ENCODE measurements at places on chromosomes 3 and 15.
A peak's percentile ranks its signal among the peaks of the same experiment; 100 is the strongest.

DNA sequence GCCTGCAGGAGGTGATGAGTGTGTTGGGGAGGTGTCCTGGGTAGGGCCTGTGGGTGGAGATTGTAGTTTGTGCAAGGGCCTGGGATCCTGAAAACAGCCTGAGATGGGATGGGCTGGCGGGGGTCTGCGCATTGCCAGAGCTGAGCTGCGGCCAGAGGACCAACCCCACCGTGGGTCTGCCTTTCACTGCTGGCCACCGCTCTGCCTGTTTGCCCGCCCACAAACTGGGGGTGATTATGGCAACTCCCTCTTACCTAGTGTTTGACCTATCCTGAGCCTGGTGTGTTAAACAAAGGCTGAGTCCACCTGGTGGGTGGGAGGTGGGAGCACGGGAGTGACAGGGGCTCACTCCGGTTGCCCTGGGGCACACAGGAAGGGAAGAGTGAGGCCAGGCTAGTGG lies 9.8 kb downstream of the ABTB1 start:
- DNase-seq: no peak

DNA sequence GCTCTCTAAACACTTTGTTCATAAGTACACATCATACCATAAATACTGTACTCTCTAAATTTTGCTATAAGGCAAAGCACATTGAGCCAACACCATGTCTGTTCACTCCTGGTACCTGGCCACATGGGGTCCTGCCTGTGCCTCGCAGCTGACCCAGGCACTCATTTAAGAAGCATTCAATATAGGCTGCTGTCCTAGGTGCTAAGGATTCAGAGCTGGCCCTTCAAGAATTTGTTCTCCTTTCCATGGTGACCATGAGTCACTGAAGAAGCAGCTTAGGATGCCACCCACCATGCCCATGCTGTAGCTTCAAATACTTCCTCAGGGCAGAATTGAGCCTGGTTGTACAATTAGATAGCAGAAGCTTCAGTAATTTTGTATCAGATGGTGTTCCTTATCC lies 119.2 kb upstream of the ZBED2 start:
- no peak for DNase-seq

- no peak for DNase-seq
Measured at GRCh38 chr15:52121896-52122295, 9.3 kb upstream of the BCL2L10 start.

DNA sequence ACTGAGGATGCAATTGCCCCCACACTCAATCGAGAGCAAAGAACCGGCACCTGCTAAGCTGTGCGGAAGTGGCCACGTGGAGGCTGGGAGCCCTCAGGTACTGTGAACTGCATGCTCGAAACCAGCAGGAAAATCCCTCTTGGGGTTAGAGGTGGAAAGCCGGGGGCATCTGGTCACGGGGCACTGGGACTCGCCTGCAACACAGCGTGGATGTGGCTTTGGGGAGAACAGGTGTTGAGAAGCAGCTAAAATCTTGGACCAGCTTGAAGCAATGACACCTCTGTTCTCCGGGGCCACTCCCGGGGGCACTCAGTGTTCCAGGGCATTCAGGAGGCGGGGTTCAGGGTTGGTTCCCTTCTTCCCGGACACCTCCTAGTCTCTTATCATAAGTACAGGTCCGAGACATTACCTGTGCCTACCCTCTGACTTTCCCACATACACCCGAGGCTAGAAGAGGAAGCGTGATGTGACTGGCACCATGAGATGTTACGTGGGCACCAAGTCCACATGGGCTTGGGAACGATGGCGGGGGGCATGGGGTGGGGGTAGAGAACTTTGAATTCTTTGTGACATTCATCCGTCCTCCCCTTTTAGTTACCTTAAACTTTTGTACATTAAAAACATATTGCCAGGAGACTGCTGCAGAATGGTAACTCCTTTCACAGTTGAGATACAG lies 172.0 kb downstream of the ADAMTS17 start:
- no peak for DNase-seq

- DNase-seq: no peak
Measured at GRCh38 chr3:4953119-4953518, 26.1 kb upstream of the BHLHE40 start.

GRCh38 chr15:62066663-62067447 lies at the start of gene C2CD4A:
Gene C2CD4A, plus strand, starts transcription at chr15:62066977. Its CDS starts 637 bp downstream, at chr15:62067614.
- DNase-seq: peak; percentile 48

- DNase-seq: no peak
Measured at GRCh38 chr3:97882975-97883598, 61.3 kb downstream of the CRYBG3 start.

- peak; percentile 4 for DNase-seq
Measured at GRCh38 chr3:176055836-176056235, 1141.4 kb downstream of the TBL1XR1 start.

GRCh38 chr3:39189150-39189958 lies 3.0 kb downstream of the XIRP1 start:
- DNase-seq: no peak

Measured in NCI-H1930 (cell line).